ENCODE measurements at places on chromosomes 6 and 20.
A peak's percentile ranks its signal among the peaks of the same experiment; 100 is the strongest.

- no peak for DNase-seq
Measured at GRCh38 chr20:5880326-5880725, 70.0 kb downstream of the TRMT6 start.

DNA sequence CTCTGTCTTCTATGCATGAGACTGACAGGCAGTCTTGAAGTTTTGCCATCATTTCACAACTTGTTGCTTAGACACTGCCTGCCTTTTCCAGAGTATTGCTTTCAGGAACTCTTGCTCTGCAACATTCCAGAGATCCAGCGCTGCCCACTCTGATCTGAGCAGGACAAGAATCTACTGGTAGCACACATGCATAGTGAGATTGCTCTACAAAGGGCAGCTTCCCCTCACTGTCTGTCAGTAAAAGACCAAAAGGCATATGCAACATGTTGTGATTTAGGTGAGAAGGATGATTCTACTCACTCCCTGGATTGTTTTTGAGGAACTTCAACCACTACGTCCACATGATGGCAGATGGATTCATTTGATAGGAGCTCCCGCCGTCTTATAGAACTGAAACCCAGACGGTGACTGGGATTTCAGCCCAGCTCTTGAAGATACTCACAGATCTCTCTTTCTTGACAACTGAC lies 259.1 kb downstream of the ARID1B start:
- DNase-seq, result peak; percentile 7

DNA sequence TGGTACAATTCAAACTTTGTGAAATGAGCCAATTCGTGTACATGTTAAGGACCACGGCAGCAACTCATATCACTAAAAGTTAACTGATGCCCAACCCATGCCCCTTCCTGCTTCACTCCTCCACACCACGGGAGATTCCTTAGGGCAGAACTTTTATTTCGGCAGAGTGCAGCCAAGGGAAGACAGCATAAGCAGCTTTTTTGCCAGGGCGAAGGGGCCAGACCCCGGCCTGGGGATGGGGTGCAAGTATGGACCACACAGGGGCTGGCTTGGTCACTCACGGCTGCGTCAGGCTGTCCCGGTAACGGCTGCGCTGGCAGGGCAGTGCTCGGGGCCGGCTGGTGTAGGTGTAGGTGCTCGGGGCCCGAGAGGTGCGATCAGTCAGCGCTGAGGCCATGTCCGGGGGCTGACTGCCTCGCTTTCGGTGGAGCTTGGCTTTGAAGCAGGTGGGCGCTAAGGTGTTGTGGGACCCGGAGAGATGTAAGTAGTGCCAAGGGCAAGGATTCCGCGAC lies 792 bp downstream of the RSPH3 start:
- no peak for DNase-seq

- no peak for DNase-seq
Measured at GRCh38 chr6:36020154-36020553, 4.3 kb downstream of the SLC26A8 start.

DNA sequence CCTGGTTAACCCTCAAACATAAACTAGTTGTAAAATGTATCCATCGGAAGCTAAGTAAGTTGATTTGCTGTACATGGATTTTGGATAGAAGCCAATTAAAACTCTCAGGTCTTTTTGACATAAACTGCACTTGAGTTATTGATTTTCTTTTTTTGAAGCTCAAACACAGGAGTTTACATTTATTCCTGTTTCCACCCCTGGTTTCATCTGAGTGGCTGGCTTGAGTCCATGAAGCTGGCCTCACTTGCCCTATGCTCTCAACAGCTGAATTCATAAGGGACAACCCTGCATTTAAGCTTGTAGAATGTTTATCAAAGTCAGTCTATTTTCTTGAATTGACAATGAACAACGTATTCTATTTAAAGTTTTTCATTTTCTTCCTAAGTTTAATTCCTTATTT lies 58.1 kb upstream of the PLEKHG1 start:
- DNase-seq, result no peak

DNA sequence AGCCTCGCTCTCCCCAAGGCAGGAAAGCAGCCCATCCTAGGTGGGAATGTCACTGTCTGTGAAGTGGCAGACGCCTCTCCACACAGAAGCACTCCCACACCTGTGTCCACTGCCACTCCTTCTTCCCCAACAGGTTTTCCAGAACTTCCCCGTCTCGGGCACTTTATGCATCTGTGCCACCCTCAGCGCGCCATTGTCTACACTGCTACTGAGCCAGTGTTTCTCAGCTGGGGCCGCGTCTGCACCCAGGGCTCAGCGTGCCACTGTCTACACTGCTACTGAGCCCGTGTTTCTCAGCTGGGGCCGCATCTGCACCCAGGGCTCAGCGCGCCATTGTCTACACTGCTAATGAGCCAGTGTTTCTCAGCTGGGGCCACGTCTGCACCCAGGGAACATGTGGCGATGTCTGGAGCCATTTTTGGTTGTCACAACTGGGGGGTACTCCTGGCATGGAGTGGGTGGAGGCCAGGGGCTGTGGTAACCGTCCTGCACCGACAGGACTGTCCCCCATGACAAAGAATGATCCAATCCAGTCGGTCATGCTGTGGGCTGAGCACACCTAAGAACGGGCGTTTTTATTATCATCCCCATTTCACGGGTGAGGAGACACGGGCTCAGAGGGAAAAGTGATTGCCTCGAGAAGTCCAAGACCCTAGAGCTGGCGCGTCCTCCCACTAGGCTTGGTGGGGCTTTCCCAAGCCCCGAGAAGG lies 41.7 kb upstream of the ZBP1 start:
- no peak for DNase-seq

GRCh38 chr6:6931071-6932025 lies 176.4 kb upstream of the RREB1 start:
- no peak for DNase-seq

GRCh38 chr6:133435065-133435728 lies 194.0 kb downstream of the EYA4 start:
- no peak for DNase-seq

DNA sequence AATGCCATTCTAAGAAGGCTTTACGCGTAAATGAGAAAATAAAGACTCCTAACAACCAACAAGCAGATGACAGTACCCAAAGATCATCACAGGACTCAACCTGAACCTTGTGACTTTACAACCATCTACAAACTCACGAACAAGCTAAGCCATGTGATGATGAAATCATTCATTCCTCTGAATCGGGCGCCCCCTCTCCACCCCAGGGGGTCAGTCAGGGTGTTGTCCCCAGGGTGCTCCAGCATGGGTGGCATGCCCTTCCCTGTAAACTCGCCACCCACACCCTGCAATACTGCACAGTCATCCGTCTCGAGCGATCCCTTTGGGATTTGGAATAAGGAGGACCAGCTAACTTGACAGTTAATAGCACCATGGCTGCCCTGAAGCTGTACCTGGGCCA lies 12.6 kb downstream of the SERPINB6 start:
- DNase-seq, result no peak

DNA sequence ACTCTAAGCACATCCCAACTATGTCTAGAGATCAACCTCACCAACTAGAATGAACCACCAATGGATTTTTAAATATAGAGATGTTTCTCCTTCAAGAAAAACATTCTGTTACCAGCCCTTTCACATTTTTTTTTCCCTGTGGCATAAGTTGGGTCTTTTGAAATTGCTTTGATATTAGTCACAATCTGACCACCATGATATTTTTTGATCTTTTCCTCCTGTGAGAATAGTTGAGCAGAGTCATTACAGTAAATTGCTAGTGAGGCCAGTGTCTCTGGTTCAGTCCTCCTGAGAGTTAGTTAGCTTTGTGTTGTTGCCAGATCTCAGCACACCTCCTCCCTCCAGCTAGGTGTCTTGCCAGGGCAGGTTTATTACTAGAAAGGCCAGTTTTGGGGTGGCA lies 79.7 kb upstream of the MYLIP start:
- DNase-seq, result no peak

- DNase-seq, result no peak
Measured at GRCh38 chr20:62493886-62494285, 18.1 kb upstream of the GATA5 start.

- DNase-seq, result peak; percentile 30
Measured at GRCh38 chr20:8155812-8156211, 23.7 kb downstream of the PLCB1 start.

GRCh38 chr20:45085289-45085688 lies 15.6 kb downstream of the KCNS1 start:
- no peak for DNase-seq

DNA sequence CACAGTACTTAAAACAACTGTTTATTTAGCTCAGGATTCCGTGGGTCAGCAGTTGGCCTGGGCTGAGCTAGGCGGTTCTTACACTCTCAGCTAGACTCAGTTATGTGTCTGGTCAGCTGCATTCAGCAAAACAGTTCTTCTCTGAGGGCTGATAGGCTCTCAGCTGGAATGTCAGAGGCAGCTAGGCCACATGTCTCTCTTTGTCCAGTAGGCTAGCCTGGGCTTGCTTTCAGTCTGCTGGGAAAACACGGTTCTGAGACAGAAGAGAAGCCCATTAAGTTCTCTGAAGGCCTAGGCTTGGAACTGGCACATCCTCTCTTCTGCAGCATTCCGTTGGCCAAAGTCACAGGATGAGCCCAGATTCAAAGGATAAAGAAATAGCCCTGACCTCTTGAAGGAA lies 65.6 kb downstream of the TULP4 start:
- DNase-seq, result no peak

GRCh38 chr20:3560578-3560977 lies 89.8 kb downstream of the ATRN start:
- DNase-seq, result no peak

DNA sequence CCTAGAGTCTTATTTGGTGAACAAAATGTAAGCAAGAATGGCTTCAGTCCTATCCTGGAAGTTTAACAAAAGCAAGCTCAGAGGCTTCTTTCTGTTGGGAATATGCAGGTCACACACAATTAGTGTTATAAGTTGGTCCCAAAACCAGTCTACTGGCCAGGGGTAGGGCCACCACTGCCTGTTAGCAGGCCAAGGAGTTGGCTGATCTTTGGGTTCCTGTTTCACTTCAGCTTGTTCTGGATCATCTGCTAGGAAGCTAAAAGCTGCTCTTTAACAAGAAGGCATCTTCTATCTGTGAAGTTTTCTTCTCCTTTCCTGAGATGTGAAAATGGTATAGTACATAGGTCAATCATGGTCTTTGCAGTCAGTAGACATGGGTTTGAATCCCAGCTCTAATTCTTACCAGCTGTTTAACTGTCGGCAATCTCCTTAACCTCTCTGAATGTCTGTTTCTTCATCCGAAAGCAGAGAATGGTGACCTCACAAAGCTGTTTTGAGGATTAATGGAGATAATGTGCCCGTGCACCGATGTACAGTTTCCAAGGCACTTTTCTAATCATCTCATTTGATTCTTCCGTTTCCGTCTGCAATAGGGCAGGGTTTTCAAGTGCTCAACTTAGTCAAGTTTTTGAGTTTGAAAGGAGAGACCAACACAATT lies 271.2 kb upstream of the TAB2 start:
- DNase-seq, result no peak

GRCh38 chr20:37558779-37559178 lies 31.1 kb upstream of the BLCAP start:
- no peak for DNase-seq

DNA sequence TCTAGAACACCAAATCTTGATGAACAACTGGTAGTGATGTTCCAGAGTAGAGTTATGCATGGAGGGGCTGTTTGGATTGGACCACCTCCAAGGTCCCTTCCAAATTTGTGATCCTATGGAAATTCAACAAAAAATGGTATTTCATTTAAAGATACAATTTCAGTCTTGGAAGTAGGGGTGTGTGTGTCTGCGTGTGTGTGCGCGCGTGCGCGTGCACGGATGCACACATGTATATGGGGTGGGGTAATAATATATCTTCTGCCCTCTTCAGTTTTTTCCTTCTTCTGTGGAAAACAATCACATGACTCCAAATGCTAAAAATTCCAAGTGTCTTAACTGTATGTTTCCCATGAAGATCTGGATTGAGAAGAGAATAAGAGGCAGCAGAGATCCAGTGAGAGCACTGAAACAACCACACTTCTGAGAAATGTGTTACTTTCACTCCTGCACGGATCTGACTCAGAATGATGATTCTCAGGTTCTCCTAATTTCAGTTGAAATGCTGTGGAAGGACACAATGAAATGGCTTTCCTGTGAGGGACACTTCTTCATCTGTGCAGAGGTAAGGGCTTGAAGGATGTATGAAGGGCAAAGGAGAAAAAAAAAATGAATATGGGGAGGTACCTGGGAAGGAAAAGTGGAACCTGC lies 10.6 kb upstream of the IL17F start:
- no peak for DNase-seq

DNA sequence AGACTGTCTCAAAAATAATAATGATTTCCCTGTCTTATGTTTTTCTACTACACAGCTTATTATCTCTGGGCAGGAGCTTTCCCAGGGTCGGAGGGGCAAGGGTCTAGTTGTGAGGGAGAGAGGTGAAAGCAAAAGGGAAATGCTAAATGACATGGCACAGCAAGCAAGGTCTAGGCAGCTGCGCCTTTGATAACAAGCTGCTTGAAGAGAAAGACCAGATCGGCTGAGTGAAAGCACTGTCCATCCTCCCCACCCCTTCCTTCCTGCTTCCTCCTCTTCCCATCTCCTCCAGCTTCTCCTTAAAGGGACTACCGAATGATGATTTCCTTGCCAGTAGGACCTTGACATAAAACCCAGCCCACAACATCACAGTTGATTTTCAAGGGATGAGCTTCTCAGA lies 158.1 kb upstream of the AKAP12 start:
- DNase-seq, result no peak

- DNase-seq, result no peak
Measured at GRCh38 chr20:64100566-64100888, 6.8 kb downstream of the NPBWR2 start.

GRCh38 chr6:157046776-157047175 lies 269.6 kb downstream of the ARID1B start:
- DNase-seq, result no peak

GRCh38 chr6:100775667-100776066 lies 105.5 kb downstream of the ASCC3 start:
- DNase-seq, result peak; percentile 5

GRCh38 chr20:54368570-54368969 lies 106.8 kb upstream of the DOK5 start:
- DNase-seq, result no peak

GRCh38 chr6:14567842-14568241 lies 450.3 kb downstream of the CD83 start:
- DNase-seq, result no peak

DNA sequence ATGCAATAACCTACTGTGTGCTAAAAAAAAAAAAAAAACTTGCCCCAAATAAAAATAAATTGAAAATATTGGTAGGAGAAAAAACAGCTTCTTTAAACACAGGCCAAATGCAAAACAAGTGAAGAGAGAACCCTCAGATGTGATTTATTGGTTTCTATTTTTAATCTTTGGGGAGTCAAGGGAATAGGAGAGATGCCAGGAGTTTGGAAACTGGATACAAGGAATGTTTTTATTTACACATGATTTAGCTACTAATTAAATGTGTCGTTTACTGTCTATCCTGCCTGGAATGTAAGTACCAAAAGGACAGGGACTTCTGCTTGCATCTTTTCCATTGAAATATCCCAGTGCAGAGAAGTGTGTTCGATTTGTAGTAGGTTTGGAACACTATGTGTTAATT lies 810.7 kb downstream of the MAFB start:
- DNase-seq, result no peak

GRCh38 chr6:14729129-14729871 lies 516.6 kb upstream of the JARID2 start:
- no peak for DNase-seq

GRCh38 chr20:62047666-62048345 lies 17.9 kb downstream of the TAF4 start:
- DNase-seq, result no peak

GRCh38 chr6:90978046-90978445 lies 391.2 kb upstream of the MAP3K7 start:
- DNase-seq, result no peak

- DNase-seq, result peak; percentile 76
Measured at GRCh38 chr6:129575378-129576118, 134.4 kb downstream of the ARHGAP18 start.
